ENCODE measurements at places on chromosomes 12 and 14.
A peak's percentile ranks its signal among the peaks of the same experiment; 100 is the strongest.

DNA sequence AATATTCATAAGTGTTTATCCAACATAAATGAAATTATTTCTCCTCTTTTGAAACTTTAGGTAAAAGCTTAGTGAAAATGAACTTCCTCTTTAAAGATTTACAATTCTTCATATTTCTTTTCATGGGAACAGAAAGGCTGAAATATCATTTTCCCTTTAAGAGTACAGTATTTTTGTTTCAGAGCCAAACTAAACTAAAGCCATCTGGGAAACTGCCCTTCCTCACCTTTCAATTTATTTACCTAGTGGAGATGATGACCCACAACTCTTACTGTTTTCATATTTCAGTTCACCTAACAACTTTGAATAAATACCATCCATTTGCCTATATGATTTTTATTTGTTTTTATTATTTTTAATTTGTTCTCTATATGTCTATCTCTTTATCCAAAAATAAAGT lies 105.4 kb downstream of the ALX1 start:
- DNase-seq: no peak

DNA sequence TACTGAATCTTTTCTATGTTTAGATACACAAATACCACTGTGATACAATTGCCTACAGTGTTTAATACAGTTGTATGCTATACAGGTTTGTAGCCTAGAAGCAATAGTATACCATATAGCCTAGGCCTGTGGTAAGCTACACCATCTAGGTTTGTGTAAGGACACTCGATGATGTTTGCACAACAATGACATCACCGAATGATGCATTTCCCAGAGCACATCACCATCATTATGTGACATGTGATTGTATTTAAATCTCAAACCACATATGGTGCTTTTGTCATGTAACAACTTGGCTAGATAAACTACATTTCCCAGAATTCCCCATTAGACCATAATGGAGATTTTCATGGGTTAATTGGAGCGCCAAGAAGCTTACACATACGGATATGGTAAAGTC lies 128.4 kb upstream of the CPNE8 start:
- DNase-seq: no peak

DNA sequence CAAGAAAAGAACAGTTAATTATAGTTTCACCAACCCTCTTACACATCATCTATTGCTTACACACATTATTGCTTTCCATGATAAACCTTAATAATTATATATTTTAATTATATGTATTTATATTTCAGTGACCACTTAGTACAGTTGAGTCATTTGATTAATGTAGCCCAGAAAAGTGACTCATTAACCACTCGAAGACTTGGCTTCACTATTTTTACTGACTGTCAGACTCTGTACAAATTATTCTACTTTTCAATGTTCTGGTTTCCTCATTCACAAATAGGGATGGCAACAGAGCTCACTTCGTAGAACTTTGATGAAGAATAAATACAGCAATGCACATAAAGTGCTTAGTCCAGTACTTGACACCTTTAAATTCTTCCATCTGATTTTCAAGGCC lies 98.3 kb downstream of the CFAP54 start:
- DNase-seq: no peak

DNA sequence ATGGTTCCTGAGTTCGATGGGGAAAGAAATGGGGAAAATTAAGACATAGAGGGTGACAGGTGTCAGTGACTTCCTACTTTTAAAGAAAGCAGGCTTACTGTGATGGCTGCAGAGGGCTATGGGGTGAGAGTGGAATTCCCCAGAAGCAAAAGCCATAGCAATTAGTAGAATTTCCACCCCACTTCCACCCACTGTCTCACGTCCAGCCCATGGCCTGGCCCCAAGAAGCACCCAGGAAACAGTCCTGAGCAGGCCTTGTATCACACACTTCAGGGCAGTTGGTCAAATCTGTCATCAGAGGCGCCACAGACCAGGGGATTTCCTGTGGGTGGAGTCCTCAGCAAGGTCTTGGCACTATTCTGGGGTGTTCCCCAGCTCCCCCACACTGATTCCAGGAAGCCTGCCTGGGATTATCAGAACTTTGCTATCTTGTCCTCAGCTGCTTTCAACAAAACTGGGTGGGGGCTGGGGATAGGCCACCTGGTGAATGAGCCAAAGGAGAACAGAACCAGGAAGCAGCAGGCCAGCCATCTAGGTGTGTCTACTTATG lies 120.1 kb upstream of the CCND2 start:
- no peak for DNase-seq

DNA sequence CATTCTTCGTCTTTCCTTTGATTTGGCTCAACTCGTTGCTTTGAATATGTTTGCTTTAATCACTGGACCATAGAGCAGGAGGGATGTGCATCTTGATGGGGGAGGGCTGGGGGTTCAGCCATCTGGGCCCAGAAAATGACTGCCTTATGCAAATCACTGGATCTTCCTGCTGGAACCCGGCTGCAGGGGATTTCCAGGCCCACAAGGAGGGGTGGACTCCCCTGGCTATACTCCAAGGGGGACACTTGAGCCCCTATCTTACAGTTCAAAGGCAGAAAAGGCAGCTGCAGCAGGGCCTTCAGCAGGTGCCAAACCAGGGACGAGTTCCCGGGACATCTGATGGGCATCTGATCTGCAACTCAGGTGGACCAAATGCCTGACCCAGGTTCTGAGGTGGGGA lies 122.5 kb downstream of the DICER1 start:
- no peak for DNase-seq

GRCh38 chr12:68435816-68436215 lies 103.7 kb upstream of the MDM1 start:
- no peak for DNase-seq

DNA sequence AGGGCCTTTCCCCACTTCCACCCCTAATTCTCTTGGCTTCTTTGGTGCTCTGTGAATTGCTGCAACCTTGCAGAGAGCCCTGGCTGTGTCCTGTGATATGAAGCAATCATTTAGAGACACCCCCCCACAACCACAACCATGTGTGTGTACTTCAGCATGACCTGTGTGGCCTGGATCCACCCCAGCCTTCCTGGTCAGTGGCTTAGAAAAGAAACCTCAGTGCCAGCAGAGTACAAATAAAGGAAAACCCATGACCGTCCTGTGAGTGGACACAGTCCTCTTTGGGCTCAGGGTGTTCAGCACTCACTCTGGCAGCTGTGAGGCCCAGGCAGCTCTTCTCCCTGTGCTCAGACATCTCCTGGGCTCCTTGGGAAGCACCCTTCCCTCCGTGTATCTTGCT lies 206.6 kb upstream of the DIO3 start:
- no peak for DNase-seq

GRCh38 chr12:46963977-46964971 lies 115.1 kb upstream of the PCED1B start:
- DNase-seq: no peak

GRCh38 chr12:118060301-118061010 lies 523 bp downstream of the WSB2 start:
- no peak for DNase-seq

DNA sequence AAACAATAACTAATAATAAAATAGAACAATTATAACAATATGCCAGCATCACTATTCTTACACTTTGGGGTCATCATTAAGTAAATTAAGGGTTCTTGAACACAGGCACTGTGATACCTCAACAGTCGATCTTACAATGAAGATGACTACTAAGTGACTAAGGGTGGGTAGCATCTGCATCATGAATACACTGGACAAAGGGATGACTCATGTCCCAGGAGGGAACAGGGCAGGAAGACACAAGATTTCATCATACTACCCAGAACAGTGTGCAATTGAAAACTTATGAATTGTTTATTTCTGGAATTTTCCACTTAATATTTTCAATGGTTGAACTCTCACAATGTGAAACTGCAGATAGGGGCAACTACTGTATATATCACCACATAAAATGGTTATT lies 19.7 kb downstream of the TSPAN19 start:
- no peak for DNase-seq

- DNase-seq: no peak
These were observed 55.9 kb downstream of the C12orf75 start for GRCh38 chr12:105386431-105386830.

GRCh38 chr14:105201925-105202513 lies 20.9 kb upstream of the NUDT14 start:
- no peak for DNase-seq

- no peak for DNase-seq
These were observed 15.9 kb downstream of the ANKRD13A start for GRCh38 chr12:110015132-110015531.

- peak; percentile 75 for DNase-seq
These were observed 2.2 kb downstream of the MMP17 start for GRCh38 chr12:131830335-131830913.

- DNase-seq: no peak
These were observed 1.7 kb downstream of the VSIG10 start for GRCh38 chr12:118102070-118102469.

GRCh38 chr12:83044736-83045135 lies 358.0 kb downstream of the TMTC2 start:
- no peak for DNase-seq

DNA sequence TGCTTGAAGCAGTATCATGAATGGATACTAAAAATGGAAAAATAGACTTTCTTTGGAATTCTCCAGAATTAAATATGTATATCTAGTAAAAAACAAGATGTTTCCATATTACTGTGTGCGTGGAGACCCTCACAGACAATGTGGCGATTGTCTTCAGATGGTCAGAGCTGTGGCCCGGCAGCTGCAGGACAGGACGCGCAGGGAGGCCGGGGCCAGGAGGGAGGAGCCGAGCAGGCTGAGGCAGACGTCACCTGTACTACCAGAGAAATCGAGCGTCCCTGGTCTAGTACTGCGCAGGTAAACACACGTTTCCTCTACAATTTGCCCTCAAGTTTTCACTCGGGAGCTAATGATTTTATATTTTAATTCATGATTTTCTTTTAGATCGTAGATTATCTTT lies 22.8 kb downstream of the DDX51 start:
- DNase-seq: no peak

DNA sequence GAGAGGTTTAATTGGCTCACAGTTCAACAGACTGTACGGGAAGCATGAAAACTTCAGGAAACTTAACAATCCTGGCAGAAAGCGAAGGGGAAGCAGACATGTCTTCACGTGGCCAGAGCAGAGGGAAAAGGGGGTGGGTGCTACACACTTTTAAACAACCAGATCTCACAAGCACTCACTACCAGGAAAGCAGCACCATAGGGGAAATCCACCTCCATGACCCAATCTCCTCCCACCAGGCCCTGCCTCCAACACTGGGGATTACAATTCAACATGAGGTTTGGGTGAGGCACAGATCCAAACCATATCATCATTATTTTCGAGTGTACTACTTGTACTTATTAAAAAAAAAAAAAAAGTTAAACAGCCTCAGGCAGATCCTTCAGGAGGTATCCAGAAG lies 29.9 kb downstream of the RXYLT1 start:
- no peak for DNase-seq

GRCh38 chr12:96260231-96260630 lies 66.1 kb downstream of the ELK3 start:
- DNase-seq: no peak

GRCh38 chr12:89405626-89406345 lies 53.5 kb upstream of the DUSP6 start:
- no peak for DNase-seq

- no peak for DNase-seq
These were observed 1.3 kb upstream of the GNG2 start for GRCh38 chr14:51859131-51859530.

- no peak for DNase-seq
These were observed 216.3 kb downstream of the C12orf42 start for GRCh38 chr12:103279444-103279843.

DNA sequence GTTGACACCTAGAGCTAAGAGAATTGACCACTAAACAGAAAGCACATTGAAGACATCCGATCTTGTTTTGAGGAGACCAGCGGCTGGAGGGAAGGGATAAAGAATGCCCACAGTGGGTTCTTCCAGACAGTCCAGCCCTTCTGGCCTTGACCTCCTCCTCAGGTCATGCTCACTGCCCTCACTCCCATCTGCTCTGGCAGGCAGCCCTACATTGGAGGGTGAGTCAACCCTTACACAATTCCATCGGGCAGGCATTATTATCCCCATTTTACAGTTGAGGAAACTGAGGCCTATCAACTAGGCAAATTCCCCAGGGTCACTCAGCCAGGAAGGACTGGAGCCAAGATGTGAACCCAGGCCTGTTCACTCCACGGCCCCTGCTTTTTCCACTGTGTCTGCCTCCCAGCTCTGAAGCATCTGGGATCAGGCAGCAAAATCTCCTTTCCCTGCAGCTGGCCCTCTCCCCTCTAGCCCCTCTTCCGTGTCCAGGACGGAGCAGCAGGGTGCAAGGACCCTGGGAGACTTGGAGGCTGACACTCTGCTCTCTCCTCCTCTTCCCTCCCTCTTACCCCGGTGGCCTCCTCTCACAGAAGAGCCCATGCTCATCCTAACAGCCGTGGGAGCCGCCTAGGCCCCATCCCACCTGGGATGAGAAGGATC lies 5.3 kb downstream of the SCNN1A start:
- DNase-seq: no peak

DNA sequence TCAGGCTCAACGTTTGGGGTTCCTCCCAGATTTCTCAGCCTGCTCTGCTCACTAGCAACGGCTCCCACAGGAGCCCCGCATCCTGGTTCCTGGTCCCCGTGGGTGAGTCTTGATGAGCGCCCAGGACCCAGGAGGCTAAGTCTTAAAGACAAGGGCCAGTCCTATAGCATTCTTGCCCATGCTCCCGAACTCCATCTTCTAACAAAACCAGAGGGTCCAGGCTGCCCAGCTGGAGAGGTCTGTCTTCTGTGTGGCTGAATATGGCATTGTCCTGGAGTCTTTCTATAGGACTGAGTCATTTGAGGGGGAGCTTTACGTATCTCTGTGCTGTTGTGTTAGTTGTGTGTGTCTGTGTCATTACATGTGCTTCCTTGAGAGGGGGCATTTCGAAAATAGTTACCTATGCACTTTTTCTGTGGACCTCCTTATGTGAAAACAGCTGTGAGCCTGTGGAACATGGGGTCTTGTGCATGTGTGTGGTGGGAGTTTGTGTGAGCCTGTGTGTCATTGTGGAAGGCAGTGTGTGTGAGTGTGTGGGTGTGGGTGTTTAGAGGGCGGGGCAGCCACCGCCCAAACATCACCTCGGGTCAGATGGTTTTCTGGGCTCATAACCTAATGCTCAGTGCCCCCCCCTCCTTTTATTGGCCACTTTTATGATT lies 9.1 kb upstream of the TBX5 start:
- DNase-seq: no peak

DNA sequence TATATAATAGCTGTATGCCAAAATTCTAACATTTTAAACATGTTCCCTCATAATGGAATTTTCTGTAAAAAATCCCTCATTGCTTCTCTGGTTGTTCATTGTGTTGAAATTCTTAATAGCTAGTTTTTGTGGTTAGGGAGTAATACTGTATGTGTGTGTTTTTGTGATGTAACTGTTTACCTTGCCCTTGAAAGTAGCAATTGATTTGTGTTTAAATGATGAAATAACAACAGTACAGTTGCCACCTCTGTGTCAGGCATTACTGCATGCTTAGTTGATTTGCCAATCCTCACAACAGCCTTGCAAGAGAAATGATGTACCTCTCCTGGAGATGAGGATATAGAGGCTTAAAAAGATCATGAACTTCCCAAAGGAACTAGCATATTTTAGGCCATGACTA lies 94.9 kb downstream of the DAAM1 start:
- DNase-seq: no peak

All from HAP-1 (cell line).